Activated gamma-delta T cell treated with anti-CD3 and anti-CD28 coated beads, Interleukin-2, amount 50 U/mL, for 16 hours (primary cell): ENCODE measurements at places on chromosomes 7 and 10.

GRCh38 chr7:13077466-13077865 lies 390.0 kb downstream of the ARL4A start:
- DNase-seq, result no peak

GRCh38 chr10:86775056-86775869 lies 18.8 kb downstream of the BMPR1A start:
- DNase-seq, result no peak

DNA sequence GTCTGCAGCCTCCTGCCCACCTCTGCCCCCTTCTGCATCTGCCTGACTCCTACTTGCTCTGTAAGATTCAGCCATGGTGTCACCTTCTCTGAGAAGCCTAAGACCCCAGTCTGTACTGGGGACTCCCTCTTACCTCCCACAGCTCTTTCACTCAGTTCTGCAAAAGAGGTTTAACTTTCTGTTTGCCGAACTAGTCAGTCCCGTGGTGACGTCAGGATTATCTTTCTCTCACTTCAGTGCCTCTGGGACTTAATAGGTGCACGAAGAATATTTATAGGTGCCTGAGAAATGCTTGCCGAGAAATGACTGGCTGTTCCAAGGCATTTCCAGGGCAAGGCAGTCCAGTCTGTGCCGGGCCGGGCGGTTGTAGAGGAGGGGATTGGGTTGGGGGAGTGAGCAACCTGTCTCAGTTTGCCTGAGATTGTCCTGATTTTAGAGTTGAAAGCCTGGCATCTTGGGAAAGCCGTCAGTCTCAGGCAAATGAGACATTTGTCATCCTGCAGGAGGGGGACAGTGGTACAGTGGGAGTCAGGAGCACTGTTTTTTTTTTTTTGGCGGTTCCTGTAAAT lies 227.5 kb upstream of the NPVF start:
- no peak for DNase-seq

DNA sequence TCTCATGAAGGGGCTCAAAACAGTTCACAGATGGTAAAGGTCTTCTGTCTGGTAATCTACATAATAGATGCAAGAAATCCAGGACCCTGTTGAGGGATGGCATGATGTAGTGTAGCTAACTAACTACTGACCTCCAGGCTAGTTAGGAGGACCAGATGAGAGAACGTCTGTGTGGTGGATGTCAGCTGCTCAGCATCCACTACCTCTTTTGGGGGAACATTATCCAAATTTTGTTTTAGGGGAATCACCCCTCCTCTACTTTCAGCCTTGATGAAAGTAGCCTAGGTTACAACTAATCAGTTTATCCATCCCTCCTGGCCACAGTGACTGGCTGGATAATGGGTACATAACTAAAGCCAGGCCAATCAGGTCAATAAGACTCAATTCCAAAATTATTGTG lies 246.0 kb downstream of the RNLS start:
- DNase-seq, result no peak

GRCh38 chr7:31882187-31882586 lies 188.0 kb downstream of the PDE1C start:
- no peak for DNase-seq

DNA sequence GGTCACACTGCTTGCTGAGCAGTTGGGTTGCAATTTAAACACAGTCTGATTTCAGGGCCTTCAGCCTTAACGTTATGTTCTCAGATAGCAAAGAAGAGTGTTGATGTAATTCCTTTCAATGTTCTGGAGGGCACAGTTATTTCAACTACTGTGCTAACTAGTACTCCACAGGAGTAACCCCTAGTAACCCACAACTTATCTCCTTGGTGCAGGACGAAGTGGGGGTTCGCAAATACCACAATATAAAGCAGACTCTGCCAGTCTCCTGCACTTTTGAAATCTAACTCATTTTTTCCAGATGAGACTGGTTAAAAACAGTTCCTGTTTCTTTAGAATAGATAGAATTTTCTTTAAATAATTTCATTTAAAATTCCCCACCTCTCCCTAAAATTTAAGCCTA lies 47.1 kb upstream of the NCAPG2 start:
- no peak for DNase-seq

GRCh38 chr10:23974746-23975272 lies 234.1 kb upstream of the KIAA1217 start:
- no peak for DNase-seq

DNA sequence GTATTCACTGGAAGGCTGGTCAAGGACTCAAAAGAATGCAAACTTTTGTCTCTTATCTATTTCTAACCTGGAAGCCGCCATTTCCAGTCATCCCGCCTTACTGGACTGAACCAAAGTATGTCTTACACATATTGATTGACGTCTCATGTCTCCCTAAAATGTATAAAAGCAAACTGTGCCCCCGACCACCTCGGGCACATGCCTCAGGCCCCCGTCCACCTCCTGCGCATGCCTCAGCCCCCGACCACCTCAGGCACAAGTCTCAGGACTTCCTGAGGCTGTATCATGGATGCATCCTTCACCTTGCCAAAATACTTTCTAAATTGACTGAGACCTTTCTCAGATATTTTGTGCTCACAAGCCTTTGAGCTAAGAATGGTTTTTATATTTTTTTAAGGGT lies 148.6 kb downstream of the PTPRN2 start:
- DNase-seq, result no peak

DNA sequence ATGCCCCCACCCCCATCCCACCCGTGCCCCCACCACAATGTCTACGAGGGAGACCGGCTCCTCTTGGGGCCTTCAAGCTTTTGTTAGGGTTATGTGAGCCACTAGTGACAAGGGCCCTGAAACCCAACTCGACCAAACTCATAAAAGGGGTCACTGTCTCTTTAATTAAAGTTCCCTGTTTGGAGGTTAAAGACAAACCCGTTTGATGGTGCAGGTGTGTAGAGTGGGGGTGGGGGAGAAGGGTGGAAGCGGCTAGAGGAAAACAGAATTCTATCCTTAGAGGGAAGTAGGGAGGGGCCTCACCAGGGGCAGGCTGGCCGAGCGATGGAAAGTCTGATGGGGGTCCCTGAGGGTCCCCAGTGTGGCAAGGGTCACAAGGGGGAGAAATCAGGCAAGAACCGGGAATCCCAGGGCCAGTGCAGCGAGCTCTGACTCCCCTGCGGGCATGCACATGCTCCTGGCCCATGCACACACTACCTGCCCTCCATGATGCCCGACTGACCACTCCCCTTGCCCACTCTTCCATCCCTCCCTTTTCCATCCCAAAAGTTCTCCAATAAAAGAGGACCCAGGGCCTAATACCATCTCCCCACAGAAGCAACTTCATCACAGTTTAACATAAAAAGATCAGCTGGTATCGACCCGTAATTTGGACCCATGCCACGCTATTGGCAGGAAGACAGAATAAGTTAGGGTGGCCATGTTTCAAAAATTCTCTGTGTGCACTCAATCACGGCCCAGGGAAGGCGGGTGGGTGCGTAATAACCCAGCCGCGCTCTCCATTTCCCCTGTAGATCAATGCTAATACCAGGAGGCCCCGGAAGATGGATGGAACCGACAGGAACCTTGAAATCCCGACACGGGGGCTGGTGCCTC lies 35.9 kb upstream of the SLF2 start:
- no peak for DNase-seq

GRCh38 chr7:77222065-77222464 lies 22.4 kb upstream of the FGL2 start:
- DNase-seq, result no peak

- DNase-seq, result no peak
Observed at GRCh38 chr7:8714791-8715190, 281.4 kb downstream of the NXPH1 start.

- no peak for DNase-seq
Observed at GRCh38 chr10:110500515-110500905, 2.8 kb downstream of the DUSP5 start.
